Progenitor cell of endocrine pancreas (in vitro differentiated cells): ENCODE measurements at places on chromosomes 2 and 18. TPM values are rescaled to one million over a fixed set of nuclear protein-coding genes. Genes with fewer than 3 reads are reported as not detected.

The PTPN18 gene
- total RNA-seq = 47.5 and 50.0 TPM in 2 replicates

The FAHD2A gene
- 28.8 and 31.1 TPM in 2 replicates for total RNA-seq

The SLC19A3 gene
- total RNA-seq = 34.3 and 36.4 TPM in 2 replicates

The MOCOS gene
- total RNA-seq = 2.0 and 3.0 TPM in 2 replicates

DNA sequence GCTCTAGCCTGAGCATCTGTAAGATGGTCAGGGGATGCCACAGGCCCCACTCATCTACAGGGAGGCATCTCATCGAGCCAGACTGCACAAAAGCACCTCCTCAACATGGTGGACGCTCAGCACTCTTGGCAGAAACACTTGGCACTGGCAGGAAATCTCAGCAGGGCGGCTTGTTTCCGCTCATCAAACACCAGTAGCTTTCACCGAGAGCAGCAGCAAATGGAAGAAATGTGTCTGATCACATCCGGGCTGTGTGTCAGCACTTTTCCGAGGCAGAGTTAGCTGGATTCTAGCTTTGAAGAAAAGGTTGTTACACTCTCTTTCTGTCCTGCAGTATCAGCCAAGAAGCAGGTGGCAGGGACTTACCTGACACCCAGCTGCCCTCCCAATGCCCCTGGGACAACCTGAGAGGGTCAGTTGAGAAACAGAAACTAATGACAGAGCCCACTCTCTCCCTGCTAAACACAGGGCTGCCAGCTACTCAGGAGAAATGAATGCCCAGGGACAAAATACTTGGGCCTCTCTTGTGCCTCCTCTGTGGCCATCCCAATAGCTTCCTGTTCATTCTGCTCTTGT, 68.9 kb upstream of the FZD7 start:
- DNase-seq = no peak

DNA sequence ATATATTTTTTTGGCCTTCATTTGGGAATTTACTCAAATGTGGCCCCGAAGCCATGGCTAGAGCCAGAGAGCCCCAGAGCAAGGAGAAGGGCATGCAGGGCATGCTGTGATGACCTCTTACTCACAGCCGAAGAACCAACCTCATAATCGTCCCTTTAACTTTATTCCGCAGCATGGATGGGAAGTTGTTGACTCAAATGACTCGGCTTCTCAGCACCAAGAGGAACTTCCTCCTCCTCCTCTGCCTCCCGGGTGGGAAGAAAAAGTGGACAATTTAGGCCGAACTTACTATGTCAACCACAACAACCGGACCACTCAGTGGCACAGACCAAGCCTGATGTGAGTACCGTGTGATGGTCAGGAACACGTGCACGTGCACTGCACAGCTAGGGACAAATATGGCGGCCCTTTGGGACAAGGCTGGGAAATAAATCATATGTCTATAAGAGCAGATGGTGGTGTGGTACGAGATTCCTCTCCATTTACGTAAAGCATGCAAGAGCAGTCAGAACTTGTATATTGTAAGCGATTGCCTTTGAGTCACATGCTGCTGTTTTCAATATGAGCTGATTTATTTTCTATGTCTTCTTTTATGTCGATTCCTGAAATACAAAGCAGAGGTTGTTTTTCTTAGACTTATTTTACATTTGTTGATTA, 280.9 kb downstream of the NEDD4L start:
- no peak for DNase-seq

DNA sequence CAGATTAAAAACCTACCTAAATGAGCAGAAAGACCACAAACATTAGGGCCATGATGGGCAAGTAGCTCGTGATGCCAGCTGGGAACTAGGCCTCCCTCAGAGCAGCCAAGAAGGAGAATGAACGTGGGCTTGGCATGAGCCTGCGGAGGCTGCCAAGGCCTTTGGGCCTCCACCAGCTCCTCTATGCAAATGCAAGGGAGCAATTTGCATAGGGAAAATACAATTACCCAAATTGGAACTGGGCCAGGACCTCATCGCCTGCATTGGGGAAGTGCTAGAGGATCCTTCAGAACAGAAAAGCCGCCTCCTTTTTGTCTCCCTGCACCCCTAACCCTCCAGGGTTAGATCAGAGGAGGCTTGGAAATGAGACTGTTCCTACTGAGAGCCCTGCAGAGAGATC, 326.4 kb downstream of the SMAD2 start:
- no peak for DNase-seq

GRCh38 chr2:207289295-207290018, 123.7 kb upstream of the KLF7 start:
- no peak for DNase-seq

DNA sequence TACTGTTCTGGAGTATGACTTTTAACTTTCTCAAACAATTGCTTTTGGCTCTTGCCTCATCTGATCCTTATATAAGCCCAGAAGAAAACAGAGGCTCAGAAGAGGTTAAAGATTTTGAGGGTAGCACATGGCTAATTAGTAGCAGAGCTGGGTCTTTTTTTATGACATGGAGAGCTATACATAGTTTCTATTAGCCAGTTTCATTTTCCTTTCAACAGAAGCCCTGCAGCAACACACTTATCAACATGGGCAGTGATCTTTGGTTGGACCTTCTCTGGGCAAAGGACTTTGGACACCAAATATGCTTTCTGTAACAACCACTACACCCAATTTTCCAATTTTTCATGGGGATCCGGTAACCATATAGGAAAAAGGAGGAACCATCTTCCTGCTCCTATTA, 64.9 kb downstream of the NCKAP5 start:
- DNase-seq = no peak

GRCh38 chr2:2580341-2580740, 249.3 kb upstream of the MYT1L start:
- DNase-seq = no peak

DNA sequence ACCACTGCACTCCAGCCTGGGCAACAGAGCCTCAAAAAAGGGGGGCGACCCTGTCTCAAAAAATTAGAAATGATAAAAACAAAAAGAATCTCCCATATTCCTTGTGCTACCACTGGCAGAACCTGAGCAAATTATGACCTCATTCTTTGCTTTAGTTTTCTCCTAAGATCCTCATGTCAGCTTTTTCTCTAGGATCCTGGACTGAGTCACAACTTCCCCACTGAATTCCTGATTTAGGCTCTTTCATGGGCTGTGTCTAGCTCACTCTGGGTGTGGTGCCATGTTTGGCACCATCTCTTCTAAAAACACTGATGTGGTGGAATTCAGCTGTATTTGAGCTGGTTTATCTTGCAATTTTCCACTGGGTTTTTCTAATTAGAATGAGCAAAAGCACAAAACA, 37.1 kb downstream of the EXOC6B start:
- no peak for DNase-seq

- DNase-seq = no peak
These were observed 91.0 kb downstream of the MAPRE2 start for GRCh38 chr18:35132021-35132902.

DNA sequence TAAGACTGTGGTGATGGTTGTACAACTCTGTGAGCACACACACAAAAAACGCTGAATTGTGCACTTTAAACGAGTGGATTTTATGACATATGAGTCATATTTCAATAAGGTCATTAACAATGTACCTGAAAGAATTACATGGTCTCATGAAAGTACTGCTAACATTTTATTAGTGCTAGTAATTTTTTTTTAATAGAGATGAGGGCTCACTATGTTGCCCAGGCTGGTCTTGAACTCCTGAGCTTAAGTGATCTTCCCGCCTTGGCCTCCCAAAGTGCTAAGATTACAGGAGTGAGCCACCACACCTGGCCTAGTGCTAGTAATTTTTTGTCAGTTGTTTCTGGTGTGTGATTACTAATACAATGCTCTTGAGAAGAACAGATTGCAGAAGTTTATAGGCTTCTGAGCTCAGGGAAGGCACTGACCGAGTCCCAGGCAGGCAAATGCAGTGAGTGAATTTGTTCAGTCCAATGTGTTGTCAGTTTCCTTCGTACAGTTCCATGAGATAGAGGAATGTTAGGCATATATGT, 177.0 kb downstream of the TGIF1 start:
- DNase-seq = no peak

GRCh38 chr2:31168291-31168690, 30.1 kb upstream of the GALNT14 start:
- DNase-seq = no peak

- no peak for DNase-seq
These were observed 7.8 kb downstream of the RNF144A start for GRCh38 chr2:6924924-6925409.

DNA sequence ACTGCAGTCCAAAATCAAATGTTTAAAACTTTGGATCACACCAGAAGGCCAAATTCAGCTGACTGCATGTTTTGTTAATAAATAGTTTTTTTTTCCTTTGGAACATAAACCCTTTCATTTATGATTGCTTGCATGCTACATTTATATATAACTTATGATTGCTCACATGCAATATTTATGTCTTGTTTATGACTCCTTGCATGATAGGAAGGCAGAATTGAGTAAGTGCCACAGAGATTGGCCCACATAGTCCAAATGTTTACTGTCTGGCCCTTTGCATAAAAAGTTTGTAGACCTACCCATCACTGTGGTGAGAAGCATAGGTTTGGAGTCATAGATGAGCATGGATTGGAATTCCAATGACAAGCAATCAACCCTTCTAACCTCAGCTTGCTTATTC, 30.8 kb downstream of the WDFY1 start:
- DNase-seq = no peak

- DNase-seq = no peak
These were observed 388.1 kb upstream of the KLHL29 start for GRCh38 chr2:22996911-22997310.

GRCh38 chr2:58110765-58111164, 64.2 kb downstream of the VRK2 start:
- DNase-seq = no peak
